ENCODE measurements at places on chromosomes 6 and 20.
A peak's percentile ranks its signal among the peaks of the same experiment; 100 is the strongest.

- DNase-seq: no peak
Measured at GRCh38 chr6:107624541-107624940, 134.6 kb downstream of the SOBP start.

DNA sequence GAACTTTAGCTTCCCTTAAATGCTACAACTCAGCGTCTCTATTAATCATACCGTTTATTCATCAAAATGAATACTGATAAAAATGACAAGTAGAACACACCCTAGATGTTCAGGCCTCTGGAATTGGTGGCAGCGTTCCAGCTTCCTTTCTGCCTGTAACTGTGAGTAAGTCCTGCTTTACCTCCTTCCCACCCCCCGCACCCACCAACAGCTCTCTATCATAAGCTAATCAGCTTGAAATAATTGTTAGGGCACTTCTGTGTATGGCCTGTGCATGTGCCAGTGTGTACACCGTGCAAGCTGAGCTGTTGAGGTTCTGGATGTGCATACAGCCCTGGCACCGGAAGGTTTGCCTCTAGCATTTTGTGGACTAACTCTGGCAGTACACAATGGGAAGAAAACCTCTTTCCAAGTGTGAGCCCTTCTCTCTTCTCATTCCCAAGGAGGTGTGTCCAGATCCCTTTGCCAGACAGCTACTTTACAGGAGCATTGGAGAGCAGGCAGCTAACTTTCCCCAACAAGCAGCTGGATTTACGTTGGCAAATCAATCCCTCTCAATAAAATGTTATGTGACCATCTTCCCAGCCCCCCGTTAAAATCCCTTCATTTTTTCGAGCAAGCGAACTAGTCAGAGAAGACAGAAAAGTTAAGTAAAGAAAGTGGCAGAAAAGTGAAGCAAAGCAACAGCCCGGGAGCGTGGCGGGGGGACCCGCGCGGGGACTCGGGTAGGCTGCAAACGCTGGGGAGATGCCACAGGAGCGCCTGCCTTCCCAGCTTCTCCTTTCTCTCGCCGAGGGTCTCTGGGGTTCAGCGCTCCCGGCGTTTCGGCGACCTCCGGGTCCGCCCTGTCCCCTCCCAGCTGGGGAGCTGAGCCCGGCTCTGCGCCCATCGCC is 803 bp upstream of the ADGRG6 start:
- DNase-seq: no peak

DNA sequence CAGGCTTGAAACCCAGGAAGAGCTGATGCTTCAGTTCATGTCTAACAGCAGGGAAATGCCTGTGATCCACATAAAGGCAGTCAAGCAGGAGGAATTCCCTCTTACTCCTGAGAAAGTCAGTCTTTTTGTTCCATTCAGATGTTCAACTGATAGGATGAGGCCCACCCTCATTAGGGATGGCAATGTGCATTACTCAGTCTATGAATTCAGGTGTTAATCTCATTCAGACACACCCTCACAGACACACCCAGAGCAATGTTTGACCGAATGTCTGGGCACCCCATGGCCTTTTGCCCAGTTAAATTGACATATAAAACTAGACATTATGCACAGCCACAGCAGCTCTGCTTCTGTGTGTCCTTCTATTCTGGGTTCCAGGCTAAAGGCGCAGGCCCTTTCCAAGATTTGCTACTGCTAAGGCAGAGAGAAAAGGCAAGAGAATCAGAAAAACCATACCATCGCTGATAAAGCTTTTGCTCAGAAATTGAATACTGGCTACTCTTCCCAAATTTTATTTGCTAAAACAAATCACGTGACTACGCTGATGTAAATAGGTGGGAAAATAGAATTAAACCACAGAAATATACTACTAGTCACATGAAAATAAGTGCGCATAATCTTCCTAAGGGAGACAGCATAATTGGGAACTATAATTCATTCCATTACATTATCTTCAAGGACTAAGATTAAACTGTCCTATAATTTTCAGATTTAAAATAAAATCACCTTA is 625.0 kb upstream of the MAN1A1 start:
- DNase-seq: no peak

GRCh38 chr20:17655865-17656479 is 26.1 kb downstream of the RRBP1 start:
- DNase-seq: no peak

- peak; percentile 48 for DNase-seq
Measured at GRCh38 chr20:45419188-45420091, 3.5 kb downstream of the PIGT start.

GRCh38 chr6:117233145-117233544 is 32.2 kb upstream of the VGLL2 start:
- DNase-seq: no peak

DNA sequence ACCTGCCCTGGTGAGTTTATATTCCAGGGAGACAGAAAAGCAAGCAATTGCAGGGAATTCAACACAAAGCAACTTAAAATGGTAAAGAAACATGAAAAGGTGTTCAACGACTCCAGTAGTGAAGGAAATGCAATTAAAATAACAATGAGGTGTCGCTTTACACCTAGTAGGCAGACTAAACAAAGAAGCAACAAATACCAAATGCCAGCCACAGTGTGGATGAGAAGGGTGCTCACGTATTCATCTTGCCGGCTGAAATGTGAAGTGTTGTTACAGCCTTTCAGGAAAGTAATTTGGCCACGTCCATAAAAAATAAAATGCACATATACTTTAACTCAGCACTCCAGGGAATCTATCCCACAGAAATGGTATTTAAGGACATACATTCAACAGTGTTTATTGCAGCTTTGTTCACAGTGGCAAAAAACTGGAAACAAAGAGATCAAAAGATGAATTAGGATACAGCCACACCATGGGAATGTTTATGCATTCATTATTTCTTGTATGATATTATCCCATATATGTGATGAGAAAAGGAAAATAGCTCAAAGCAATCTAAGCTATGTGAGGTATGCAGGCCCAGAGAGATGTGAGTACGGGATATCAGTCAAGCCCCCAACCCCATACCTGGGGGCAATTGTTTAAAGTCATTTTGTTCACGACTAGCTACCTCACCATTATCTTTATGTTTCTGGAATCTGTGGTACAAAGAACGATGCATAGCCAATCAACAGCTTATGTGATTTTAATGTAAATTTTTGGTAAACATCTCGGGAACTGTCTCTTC is 266.0 kb upstream of the SOX4 start:
- DNase-seq: no peak

- no peak for DNase-seq
Measured at GRCh38 chr6:10658910-10659698, 35.3 kb downstream of the C6orf52 start.

GRCh38 chr6:114216789-114217467 is 125.9 kb downstream of the HS3ST5 start:
- DNase-seq: no peak

- DNase-seq: no peak
Measured at GRCh38 chr6:50840112-50840810, 21.6 kb downstream of the TFAP2B start.

- DNase-seq: no peak
Measured at GRCh38 chr20:21259346-21259745, 43.8 kb upstream of the XRN2 start.

GRCh38 chr6:38337819-38338465 is 301.8 kb downstream of the BTBD9 start:
- DNase-seq: no peak

Data from GM13977 (cell line).